Stomach (tissue), 19 donors: ENCODE measurements at places on chromosomes 12 and 14. TPM values are rescaled to one million over a fixed set of nuclear protein-coding genes. Genes with fewer than 3 reads are reported as not detected.
A peak's percentile ranks its signal among the peaks of the same experiment; 100 is the strongest.

DNA sequence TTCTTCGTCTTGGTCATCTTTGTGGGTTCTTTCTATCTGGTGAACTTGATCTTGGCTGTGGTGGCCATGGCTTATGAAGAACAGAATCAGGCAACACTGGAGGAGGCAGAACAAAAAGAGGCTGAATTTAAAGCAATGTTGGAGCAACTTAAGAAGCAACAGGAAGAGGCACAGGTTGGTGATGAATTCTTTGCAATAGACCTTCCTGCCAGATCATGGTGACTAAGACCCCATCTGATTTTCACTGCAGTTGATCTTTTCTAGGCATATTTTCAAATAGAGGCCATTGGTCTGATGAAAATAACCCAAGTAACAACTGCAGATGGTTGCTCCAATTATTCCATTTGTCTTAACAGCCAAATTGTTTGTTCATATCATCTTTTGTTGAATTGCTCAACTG lies 114.4 kb downstream of the SCN8A start:
- H3K27me3 ChIP-seq: no peaks in the 10 kb centered on the region
- DNase-seq: no peak
- H3K4me1 ChIP-seq: no peaks in the 10 kb centered on the region
- no peak overlapping the region for H3K4me3 ChIP-seq

GRCh38 chr14:55701638-55702037 lies 121.6 kb downstream of the KTN1 start:
- H3K27me3 ChIP-seq: no peaks in the 10 kb centered on the region
- peaks cover 13% of the 10 kb centered on the region for H3K4me1 ChIP-seq
- H3K36me3 ChIP-seq: no peaks in the 10 kb centered on the region

TPH2 gene
- not detected for polyA plus RNA-seq

GRCh38 chr12:124874988-124875802 lies 11.5 kb upstream of the SCARB1 start:
- no peaks in the 10 kb centered on the region for H3K27me3 ChIP-seq
- H3K4me1 ChIP-seq: peaks cover 3% of the 10 kb centered on the region
- no peaks in the 10 kb centered on the region for H3K36me3 ChIP-seq
- no peak overlapping the region for H3K4me3 ChIP-seq

- no peak overlapping the region for H3K4me3 ChIP-seq
- peaks cover 3% of the 10 kb centered on the region for H3K4me1 ChIP-seq
- no peaks in the 10 kb centered on the region for H3K27me3 ChIP-seq
- H3K27ac ChIP-seq: peak overlapping the region; percentile 15
Measured at GRCh38 chr14:61125867-61126572, 145.0 kb downstream of the SLC38A6 start.

GRCh38 chr12:13002301-13003097 lies 2.4 kb upstream of the HEBP1 start:
- no peak overlapping the region for H3K4me3 ChIP-seq
- H3K27me3 ChIP-seq: no peaks in the 10 kb centered on the region
- DNase-seq: no peak
- H3K27ac ChIP-seq: no peak overlapping the region

- no peak overlapping the region for H3K27ac ChIP-seq
- DNase-seq: no peak
- H3K36me3 ChIP-seq: peaks cover 22% of the 10 kb centered on the region
- H3K4me3 ChIP-seq: no peak overlapping the region
- no peaks in the 10 kb centered on the region for H3K4me1 ChIP-seq
Measured at GRCh38 chr14:71659159-71659558, 273.1 kb upstream of the RGS6 start.

PNMA1 gene
- polyA plus RNA-seq: 13.9 TPM

- H3K36me3 ChIP-seq: peaks cover 35% of the 10 kb centered on the region
- H3K27me3 ChIP-seq: no peaks in the 10 kb centered on the region
- peaks cover 33% of the 10 kb centered on the region for H3K4me1 ChIP-seq
- DNase-seq: no peak
- no peak overlapping the region for H3K4me3 ChIP-seq
Measured at GRCh38 chr14:23159532-23159931, 23.9 kb downstream of the SLC7A8 start.

GRCh38 chr12:4106621-4107020 lies 166.9 kb upstream of the CCND2 start:
- no peak overlapping the region for H3K27ac ChIP-seq
- no peak overlapping the region for H3K4me3 ChIP-seq
- H3K36me3 ChIP-seq: no peaks in the 10 kb centered on the region
- no peaks in the 10 kb centered on the region for H3K4me1 ChIP-seq
- DNase-seq: no peak

- no peaks in the 10 kb centered on the region for H3K27me3 ChIP-seq
- H3K27ac ChIP-seq: peak overlapping the region; percentile 34
- H3K4me3 ChIP-seq: no peak overlapping the region
- DNase-seq: no peak
Measured at GRCh38 chr14:75134644-75135043, 7.8 kb upstream of the NEK9 start.

DNA sequence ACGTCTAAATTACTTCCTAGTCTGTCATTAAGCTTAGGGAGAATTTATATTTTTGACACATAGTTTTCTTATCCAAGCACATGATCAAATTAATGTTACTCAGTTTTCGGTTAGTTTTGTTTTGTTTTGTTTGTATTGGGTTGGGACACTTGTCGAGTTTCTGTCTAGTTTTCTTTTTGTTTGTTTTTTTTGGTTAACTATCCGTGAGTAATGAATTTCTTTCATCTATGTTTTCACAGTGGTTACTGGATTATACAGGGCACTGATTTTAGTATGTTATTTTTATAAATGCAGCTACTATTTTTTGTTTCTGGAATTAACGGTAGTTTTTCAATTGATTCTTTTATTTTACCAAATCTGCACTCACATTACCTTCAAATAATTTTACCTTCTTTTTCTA lies 2.7 kb downstream of the KLRF1 start:
- DNase-seq: no peak
- no peaks in the 10 kb centered on the region for H3K27me3 ChIP-seq
- H3K36me3 ChIP-seq: no peaks in the 10 kb centered on the region
- no peak overlapping the region for H3K27ac ChIP-seq
- H3K4me1 ChIP-seq: no peaks in the 10 kb centered on the region

DNA sequence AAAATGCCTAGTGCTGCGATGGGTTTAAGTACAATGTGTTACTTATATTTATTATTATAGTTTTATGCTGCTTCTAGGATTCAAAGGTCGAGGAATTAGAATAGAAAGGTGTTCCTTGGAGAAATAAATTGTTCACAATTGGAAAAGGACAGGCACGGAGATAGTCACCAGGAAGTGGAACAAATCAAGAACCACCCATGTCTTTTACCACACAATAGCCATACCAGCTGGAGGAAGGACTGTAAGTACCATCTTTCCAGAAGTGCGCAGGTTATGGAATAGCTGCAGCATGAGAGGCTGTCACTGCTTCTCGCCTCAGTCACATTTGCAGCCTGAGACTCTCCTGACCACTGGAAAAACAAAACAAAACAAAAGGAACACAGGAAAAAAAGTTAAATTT lies 40.5 kb upstream of the MANSC4 start:
- no peaks in the 10 kb centered on the region for H3K27me3 ChIP-seq
- DNase-seq: no peak
- no peak overlapping the region for H3K27ac ChIP-seq
- H3K4me3 ChIP-seq: no peak overlapping the region
- peaks cover 11% of the 10 kb centered on the region for H3K4me1 ChIP-seq
- H3K36me3 ChIP-seq: no peaks in the 10 kb centered on the region

OR4K14 gene
- not detected for polyA plus RNA-seq

- no peaks in the 10 kb centered on the region for H3K27me3 ChIP-seq
- DNase-seq: no peak
- no peaks in the 10 kb centered on the region for H3K36me3 ChIP-seq
- no peak overlapping the region for H3K27ac ChIP-seq
Measured at GRCh38 chr12:88299567-88300101, 157.5 kb downstream of the TMTC3 start.

GRCh38 chr14:20387576-20387975 lies 25.7 kb downstream of the TEP1 start:
- H3K27me3 ChIP-seq: no peaks in the 10 kb centered on the region
- H3K4me3 ChIP-seq: no peak overlapping the region
- peaks cover 100% of the 10 kb centered on the region for H3K36me3 ChIP-seq
- no peaks in the 10 kb centered on the region for H3K4me1 ChIP-seq
- DNase-seq: no peak

DNA sequence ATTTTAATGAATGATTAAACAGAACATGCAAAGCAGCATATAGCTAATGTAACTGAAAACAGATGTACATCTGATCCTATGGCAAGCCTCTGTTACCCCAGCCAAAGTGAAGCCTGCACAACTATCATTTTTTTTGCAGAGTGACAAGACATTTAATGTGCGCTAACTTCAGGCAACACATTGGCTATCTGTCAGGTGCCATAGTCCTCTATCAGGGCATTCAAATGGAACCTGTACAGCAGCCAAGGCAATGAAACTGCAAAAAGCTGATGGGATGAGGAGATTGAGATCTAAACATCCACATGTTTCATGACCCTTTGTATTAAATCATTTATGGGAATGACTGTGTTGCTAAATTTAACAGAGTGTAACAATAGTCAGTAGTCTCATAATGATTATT lies 1088.5 kb upstream of the TMEM132C start:
- H3K27me3 ChIP-seq: no peaks in the 10 kb centered on the region
- no peak for DNase-seq
- no peaks in the 10 kb centered on the region for H3K4me1 ChIP-seq
- H3K27ac ChIP-seq: no peak overlapping the region
- H3K4me3 ChIP-seq: no peak overlapping the region
- H3K36me3 ChIP-seq: no peaks in the 10 kb centered on the region

DNA sequence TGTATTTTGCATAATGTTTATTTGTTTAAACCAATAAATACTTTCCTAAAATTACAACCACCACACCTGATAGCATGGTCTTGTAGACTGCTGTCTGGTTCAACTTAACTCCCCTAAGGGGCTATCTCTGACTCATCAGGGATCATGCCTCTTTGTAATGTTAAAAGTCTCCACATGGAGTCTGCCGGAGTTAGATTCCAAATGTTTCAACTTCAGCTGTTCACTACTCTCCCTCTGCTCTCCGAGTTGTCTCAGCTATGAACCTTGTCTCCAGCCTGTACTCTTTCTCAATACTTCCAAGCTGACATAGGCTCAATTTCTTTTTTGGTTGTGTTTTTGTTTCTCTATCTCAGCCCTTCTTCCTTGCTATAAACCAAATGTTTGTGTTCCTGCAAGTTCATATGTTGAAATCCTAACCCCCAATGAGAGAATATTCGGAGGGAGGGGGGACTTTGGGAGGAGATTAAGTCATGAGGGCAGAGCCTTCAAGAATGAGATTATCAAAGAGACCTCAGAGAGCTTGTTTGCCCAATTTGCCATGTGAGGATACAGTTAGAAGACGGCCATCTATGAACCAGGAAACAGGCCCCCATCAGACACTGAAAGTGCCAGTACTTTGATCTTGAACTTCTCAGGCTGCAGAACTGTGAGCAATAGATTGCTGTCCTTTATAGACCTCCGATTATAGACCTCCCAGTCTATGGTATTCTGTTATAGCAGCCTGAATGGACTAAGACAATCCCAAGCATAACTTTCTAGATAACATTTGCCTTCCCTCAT lies 858.2 kb downstream of the VRK1 start:
- no peak overlapping the region for H3K27ac ChIP-seq
- no peak overlapping the region for H3K4me3 ChIP-seq
- DNase-seq: no peak
- H3K36me3 ChIP-seq: no peaks in the 10 kb centered on the region
- H3K27me3 ChIP-seq: no peaks in the 10 kb centered on the region

- peaks cover 73% of the 10 kb centered on the region for H3K4me1 ChIP-seq
- DNase-seq: no peak
- H3K4me3 ChIP-seq: no peak overlapping the region
- peak overlapping the region; percentile 90 for H3K27ac ChIP-seq
- no peaks in the 10 kb centered on the region for H3K27me3 ChIP-seq
- peaks cover 15% of the 10 kb centered on the region for H3K36me3 ChIP-seq
Measured at GRCh38 chr12:122844366-122844971, 9.2 kb downstream of the HIP1R start.

ZNF385A gene
- polyA plus RNA-seq: 16.9 TPM

ASCL1 gene
- 0.92 TPM for polyA plus RNA-seq

NOP9 gene
- 11.8 TPM for polyA plus RNA-seq
